ENCODE measurements at places on chromosomes 7 and 10.

- no peak for DNase-seq
These were observed 701.2 kb upstream of the IGFBP3 start for GRCh38 chr7:46622251-46622650.

DNA sequence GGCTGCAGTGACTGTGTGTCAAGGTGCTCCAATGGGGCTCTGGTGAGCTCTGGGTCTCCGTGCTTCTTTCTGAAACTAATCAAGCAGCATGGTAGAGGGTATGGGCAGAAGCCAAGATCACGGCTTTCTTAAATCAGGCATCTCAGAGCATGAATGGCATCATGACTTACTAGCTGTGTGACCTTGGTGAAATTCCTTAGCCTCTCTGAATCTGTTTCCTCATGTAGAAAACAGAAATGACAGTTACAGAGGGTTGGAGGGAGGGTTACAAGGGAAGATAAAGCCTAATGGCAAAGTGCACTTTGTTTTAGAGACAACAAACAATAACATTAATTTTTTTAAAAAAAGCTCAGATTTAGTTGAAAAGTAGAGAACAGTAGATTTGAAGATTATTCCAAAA, 34.9 kb downstream of the FRMPD2 start:
- no peak for DNase-seq

- DNase-seq, result no peak
These were observed 112.1 kb downstream of the SGMS1 start for GRCh38 chr10:50511492-50512213.

GRCh38 chr7:76089865-76090475, 42.1 kb downstream of the MDH2 start:
- no peak for DNase-seq

DNA sequence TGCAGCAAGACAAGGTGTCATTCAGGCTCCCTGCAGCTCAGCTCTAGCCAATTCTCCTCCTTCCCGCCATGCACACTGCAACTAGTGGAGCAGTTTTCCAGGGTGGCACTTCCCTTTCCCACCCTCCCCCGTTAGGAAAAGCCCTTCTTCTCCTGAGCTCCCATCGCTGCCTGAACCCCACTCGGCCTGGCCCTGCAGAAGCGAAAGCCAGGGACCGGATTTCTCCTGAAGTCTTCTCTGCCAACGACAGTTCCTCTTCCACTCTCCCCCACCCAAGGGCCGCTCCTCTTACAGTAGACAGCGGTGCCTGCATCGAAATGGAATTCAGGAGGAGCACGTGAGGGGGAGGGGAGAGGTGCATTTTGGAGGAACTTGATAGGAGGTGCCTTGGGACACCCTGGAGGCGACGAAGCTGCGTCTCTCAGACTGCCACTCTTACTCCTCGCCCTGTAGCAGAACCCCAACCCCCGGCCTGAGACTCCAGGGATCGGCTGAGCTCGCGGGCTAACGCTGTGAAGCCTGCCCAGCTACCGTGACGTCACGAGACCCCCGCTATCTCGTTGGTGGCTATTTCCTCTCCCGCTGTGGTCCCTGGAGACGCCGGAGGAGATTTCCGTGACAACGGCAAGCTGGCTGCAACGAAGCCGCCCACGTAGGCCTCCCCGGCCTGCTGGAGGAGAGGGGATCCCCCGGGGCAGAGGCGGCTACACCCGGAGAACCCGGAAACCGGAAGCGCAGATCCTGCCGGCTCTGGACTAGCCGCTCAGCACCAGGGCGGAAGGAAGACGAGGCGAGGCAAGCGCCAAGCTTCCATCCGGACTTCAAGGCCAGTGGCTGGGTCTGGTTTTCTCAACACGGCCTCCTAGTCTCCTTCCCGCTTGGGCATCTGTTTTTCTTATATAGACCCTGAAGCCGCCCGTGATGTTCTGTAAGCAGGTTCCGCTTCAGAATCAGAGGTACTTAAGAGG, 109.7 kb downstream of the RALA start:
- peak; percentile 99 for DNase-seq

GRCh38 chr7:128211626-128212025, 29.5 kb upstream of the LEP start:
- DNase-seq, result no peak

DNA sequence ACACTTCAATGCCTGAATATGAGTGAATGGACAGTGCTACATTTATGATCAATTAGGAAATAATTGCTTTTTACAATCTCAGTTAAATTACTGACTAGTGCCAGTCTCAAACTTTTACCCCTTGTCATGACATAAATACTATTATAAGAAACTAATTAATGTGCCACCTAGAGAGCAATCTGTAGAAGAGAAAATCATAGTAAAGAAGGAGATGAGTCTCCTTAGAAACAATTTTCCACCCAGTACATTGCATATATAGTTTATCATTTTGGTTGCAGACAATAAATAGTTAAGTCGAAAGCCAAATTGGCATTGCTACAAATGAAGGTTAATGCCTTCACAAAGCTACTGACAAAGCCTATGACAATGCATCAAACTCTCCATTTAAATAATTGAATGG, 68.6 kb downstream of the SLC13A1 start:
- DNase-seq, result no peak

- DNase-seq, result no peak
These were observed 994 bp upstream of the LRGUK start for GRCh38 chr7:134126146-134126545.

GRCh38 chr7:157751406-157751805, 414.6 kb downstream of the DNAJB6 start:
- DNase-seq, result no peak

- no peak for DNase-seq
These were observed 8.4 kb downstream of the COL17A1 start for GRCh38 chr10:104077247-104077646.
